Endothelial cell of umbilical vein (primary cell): ENCODE measurements at places on chromosomes 13 and 19. TPM values are rescaled to one million over a fixed set of nuclear protein-coding genes. Genes with fewer than 3 reads are reported as not detected.

DNA sequence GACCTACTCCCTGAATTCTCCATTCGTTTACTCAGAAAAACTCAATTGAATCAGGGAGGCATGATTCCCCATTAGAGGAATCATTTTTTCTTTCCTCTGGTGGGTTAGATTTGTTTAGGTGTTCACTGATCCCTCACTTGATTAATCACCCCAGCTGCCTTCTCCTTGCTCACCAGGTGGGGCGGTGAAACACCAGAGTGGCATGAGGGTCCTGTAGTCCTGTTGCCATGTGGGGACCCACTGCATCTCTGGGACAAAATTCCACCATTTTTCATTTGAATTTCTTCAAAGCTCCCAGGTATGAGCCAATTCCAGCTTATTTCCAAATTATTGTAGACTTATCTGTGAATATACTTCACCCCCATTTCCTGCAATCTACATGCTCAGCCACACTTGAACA, 462.7 kb upstream of the ZNF507 start:
- H3K27ac ChIP-seq, result no peak overlapping the region
- H3K27me3 ChIP-seq, result no peaks in the 10 kb centered on the region
- H3K36me3 ChIP-seq, result no peaks in the 10 kb centered on the region
- DNase-seq, result no peak
- H3K4me3 ChIP-seq, result no peak overlapping the region
- no peaks in the 10 kb centered on the region for H3K4me1 ChIP-seq

GRCh38 chr13:114049026-114049425, 75.2 kb upstream of the C13orf46 start:
- H3K4me3 ChIP-seq, result no peak overlapping the region
- H3K27me3 ChIP-seq, result no peaks in the 10 kb centered on the region
- H3K36me3 ChIP-seq, result no peaks in the 10 kb centered on the region
- no peak overlapping the region for H3K27ac ChIP-seq
- no peaks in the 10 kb centered on the region for H3K4me1 ChIP-seq
- DNase-seq, result no peak

GRCh38 chr13:98606296-98606695, 29.4 kb upstream of the STK24 start:
- H3K4me1 ChIP-seq, result no peaks in the 10 kb centered on the region
- H3K4me3 ChIP-seq, result no peak overlapping the region
- no peak overlapping the region for H3K27ac ChIP-seq
- H3K27me3 ChIP-seq, result no peaks in the 10 kb centered on the region
- no peak for DNase-seq
- no peaks in the 10 kb centered on the region for H3K36me3 ChIP-seq

DNA sequence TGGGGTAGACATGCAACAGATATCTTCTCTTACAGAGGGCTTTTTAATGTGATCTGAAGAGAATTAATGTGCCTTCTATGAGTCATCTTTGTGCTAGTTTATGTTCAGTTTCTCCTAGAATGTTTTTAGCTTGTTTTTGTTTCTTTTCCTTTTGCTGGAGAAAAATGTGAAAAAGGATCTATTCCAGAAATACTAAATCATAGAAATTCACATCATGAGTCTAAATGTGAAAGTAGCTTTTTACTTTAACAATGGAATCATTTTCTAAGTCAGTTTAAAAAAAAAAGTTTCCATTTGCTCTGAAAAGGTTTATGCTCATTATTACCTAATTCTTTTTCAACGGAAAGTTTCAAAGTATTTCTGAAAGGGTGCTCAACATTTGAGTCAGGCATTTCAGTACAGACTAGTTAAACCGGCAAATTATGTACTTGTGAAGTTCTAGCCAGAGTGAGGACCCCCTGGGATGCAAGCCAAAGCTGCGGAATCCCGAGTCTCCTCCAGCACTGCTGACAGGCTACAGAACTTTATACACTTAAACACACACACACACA, 72.9 kb downstream of the SPATA13 start:
- no peak overlapping the region for H3K4me3 ChIP-seq
- peak; percentile 37 for DNase-seq
- no peaks in the 10 kb centered on the region for H3K36me3 ChIP-seq
- peaks cover 5% of the 10 kb centered on the region for H3K4me1 ChIP-seq
- no peak overlapping the region for H3K27ac ChIP-seq

OVOL3 gene
- total RNA-seq, result not detected in 2 replicates
